ENCODE measurements at places on chromosomes 6 and 20. TPM values are rescaled to one million over a fixed set of nuclear protein-coding genes. Genes with fewer than 3 reads are reported as not detected.

GRCh38 chr6:34036357-34037069 lies 109.4 kb downstream of the GRM4 start:
- no peak for DNase-seq

- DNase-seq, result no peak
Measured at GRCh38 chr6:37653933-37654565, 43.6 kb downstream of the MDGA1 start.

- peak; percentile 56 for DNase-seq
Measured at GRCh38 chr6:159969204-159969912, 476 bp downstream of the IGF2R start.

DNA sequence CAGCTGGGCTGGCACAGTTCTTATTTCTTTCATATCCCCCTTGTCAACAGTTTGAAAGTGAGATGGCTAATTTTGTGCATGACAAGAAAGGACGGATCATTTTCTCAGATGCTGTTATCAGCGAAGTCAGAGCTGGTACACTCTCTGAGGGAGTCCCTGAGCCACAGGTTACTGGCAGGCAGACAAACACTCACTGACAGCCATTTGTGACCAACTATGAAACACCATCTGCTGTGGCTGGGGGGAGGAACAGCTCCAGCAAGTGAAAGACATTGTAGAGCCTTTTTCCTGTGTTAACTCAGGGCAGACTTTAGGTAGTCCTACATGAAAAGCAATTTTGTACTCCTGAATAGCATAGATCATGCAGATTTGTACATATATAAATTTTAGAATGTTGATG lies 22.2 kb downstream of the OLIG3 start:
- no peak for DNase-seq

GRCh38 chr20:2358006-2358405 lies 22.7 kb upstream of the TGM6 start:
- DNase-seq, result no peak

DNA sequence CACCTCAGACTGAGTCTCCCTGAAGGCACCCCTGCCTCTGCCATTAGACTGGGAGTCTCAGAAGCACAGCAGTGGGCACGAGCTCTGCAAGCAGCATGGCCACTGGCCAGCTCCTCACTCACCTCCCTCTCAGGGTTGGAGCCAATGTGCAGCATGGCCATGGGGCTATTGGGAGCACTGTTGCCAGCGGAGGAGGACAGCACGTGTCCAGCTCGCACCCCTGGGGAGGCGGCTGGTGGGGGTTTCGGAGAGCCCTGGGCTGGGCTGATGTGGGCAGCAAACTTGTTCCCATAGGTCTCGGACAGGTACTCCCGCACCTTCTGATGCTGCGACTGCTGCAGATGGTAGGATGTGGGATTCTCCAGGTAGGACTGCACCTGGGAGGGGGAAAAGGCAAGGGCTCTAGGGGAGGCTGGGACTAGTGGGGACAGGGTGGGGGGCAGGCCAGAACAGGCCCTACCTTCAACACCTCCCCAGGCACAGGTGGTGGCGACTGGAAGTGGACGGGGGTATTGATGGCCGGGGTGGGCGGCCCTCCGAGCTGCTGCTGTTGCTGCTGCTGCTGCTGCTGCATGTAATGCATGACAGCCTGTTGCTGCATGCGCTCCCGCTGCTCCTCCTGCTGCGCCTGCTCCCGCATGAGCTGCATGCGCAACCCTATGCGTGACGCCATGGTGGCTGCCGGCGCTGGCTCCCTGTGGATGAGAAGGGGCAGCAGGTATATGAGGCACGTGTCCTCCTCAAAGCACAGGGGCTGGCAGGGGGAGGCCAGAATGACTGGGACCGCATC lies 44.7 kb downstream of the TFEB start:
- DNase-seq, result no peak

DNA sequence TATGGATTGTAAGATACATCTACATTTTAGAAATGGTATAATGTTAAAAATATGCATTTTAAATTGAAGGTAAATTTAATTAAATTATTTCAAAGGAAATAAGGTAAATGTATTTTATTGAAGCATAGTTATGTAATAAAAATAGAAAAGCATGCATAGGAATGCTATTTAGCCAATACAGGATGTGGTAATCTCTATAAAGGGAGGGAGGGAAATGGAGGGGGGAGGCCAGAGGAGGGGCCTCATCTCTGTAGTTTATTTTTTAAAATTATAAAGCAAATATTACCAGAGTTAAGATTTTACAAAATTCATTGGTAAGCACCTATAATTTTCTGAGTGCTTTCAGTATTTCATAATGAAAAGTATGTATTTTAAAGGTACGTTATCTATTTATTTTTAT lies 27.2 kb downstream of the SLC16A10 start:
- no peak for DNase-seq

- no peak for DNase-seq
Measured at GRCh38 chr6:105884011-105884410, 202.1 kb upstream of the PRDM1 start.

GRCh38 chr6:21531393-21531792 lies 62.2 kb upstream of the SOX4 start:
- no peak for DNase-seq

DNA sequence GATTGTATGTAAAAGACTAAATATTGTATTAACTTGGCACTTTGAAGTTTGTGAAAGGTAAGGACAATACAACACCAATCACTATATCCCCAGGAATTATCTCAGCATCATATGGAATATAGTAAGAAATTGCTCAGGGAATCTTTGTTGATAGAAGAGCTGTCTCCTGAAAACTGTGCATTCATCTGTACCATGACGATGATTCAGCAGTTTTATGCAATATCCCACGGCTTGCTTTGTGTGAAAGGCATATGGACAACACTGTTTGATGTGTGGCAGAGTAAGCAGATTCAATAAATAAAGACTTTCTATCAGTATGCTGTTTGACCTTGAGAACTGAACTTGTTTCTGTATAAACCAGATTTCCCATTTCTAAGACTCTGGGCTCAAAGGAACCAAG lies 147.5 kb upstream of the PLN start:
- DNase-seq, result no peak

DNA sequence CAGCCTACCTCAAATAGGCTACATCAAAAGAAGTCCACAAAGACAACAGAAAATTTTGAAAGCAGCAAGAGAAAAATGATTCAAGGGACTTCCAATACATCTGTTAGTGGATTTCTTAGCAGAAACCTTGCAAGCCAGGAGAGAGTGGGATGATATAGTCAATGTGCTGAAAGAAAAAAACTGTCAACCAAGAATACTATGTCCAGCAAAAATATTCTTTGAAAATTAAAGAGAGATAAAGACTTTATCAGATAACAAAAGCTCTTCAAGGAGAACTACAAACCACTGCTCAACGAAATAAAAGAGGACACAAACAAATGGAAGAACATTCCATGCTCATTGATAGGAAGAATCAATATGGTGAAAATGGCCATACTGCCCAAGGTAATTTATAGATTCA lies 34.0 kb downstream of the MCHR2 start:
- no peak for DNase-seq

GRCh38 chr6:90336388-90336947 lies 39.8 kb upstream of the BACH2 start:
- DNase-seq, result no peak

- no peak for DNase-seq
Measured at GRCh38 chr6:121055572-121056163, 278.6 kb downstream of the TBC1D32 start.

GRCh38 chr6:110875548-110876169 lies 1.1 kb downstream of the AMD1 start:
- DNase-seq, result peak; percentile 61

- DNase-seq, result no peak
Measured at GRCh38 chr6:7119272-7119801, 11.6 kb downstream of the RREB1 start.

DNA sequence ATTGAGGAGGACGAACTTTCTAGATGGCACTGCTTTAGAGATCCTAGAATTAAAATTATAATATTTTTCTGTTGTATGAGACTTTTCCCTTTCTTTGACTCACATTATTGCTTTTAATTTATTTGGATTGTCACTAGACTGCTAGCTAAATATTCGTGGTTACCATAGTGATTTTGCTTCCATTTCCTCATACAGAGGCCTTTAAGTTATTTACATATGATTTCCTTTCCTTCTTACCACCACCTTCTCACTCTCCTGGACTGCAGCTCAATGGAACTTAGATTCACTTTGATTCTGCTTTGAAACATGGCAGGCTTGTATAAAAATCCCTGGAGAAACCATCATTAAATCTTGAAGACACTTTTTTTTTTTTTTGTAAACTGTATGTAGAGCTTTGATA lies 222.9 kb downstream of the LAMA2 start:
- no peak for DNase-seq

GRCh38 chr20:51118216-51118615 lies 95.3 kb upstream of the KCNG1 start:
- DNase-seq, result no peak

Gene FKBP1C
- not detected for total RNA-seq

Gene SMIM8
- total RNA-seq, result 13.1 TPM

Gene HTR1E
- total RNA-seq, result not detected

Gene HSPA12B
- 9.7 TPM for total RNA-seq

Gene TCP11
- not detected for total RNA-seq

Gene IPCEF1
- 3.2 TPM for total RNA-seq

Gene UFL1
- total RNA-seq, result 39.6 TPM

Gene SLC17A1
- not detected for total RNA-seq
